ENCODE measurements at places on chromosomes 7 and 10. TPM values are rescaled to one million over a fixed set of nuclear protein-coding genes. Genes with fewer than 3 reads are reported as not detected.

The SLC39A12 gene
- not detected for polyA plus RNA-seq

The NRG3 gene
- polyA plus RNA-seq, result 14.3 TPM

The ETV1 gene
- 29.3 TPM for polyA plus RNA-seq

The SFTPA1 gene
- 0.14 TPM for polyA plus RNA-seq

The ZNF736 gene
- polyA plus RNA-seq, result 17.8 TPM

The ATG9B gene
- polyA plus RNA-seq, result 1.9 TPM

The MYH16 gene
- not detected for polyA plus RNA-seq

The STARD3NL gene
- polyA plus RNA-seq, result 80.7 TPM

The ACSM6 gene
- 0.08 TPM for polyA plus RNA-seq

The NKX2-3 gene
- polyA plus RNA-seq, result not detected
